ENCODE measurements at places on chromosomes 7 and 10.

DNA sequence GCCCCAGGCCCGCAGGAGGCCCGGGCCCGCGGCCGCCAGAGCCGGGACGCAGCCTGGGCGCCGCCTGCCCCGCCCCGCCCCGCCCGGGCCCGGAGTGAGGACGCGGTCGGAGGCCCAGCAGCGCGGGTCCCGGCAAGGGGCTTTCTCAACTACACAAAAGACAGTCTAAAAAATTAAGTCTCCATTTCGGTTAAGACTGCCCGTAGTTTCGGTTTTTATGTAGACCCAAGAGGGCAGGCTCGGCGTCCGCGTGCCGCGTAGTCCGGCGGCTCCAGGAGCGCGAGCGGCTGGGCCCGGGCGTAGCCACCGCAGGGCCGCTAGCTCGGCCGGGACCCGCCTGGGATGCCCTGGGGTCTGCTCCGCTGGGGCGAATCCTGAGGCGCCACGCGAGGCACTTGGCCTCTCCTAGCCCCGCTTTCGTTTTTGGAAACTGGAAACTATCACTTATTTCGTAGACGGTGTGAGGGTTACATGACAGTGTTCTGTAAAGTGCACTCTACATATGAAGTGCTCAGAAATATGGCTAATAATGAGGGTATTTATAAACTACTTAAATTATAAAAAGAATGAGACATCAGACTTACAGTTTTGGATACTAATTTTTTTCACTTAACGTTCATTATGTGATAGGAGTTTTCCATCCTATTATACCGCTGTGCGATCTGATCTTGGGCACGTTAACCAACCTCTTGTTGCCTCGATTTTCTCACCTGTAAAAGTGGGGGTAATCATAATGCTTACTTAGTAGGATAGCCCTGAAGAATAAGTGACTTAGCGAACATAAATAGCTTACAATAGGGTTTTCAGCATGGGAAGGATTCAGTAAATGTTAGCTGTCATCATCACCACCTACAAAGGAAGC, 573 bp downstream of the BLVRA start:
- DNase-seq = peak; percentile 29

GRCh38 chr7:141119187-141119586, 45.3 kb downstream of the TMEM178B start:
- no peak for DNase-seq

GRCh38 chr10:67770537-67770936, 67.5 kb downstream of the DNAJC12 start:
- no peak for DNase-seq

DNA sequence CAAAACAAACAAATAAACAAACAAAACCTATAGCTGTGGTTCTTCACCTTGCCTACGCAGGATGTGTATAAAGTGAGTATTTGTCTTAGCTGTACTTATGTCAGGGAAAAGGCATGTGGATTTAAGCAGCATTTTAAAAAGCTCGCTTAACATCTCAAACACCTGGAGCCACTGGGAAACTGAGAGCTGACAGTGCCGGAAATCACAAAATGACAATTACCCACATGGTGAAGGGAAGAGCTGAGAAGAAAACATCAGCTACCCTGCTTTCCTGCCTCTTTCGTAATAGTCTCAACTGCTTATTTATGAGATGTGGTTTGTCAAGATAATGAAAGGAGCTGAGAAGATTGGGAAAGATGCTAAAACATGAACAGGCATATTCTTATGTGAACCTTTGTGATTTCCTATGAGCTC, 31.1 kb upstream of the MSMB start:
- no peak for DNase-seq

GRCh38 chr7:133315332-133316040, 62.6 kb downstream of the EXOC4 start:
- DNase-seq = no peak

All from HT1080 (cell line).